Colonic mucosa (tissue), 4 donors: ENCODE measurements at places on chromosomes 5 and 9. TPM values are rescaled to one million over a fixed set of nuclear protein-coding genes. Genes with fewer than 3 reads are reported as not detected.

LHX3 gene
- total RNA-seq = not detected

PCDHGA2 gene
- total RNA-seq = 0.50 TPM

IFNK gene
- not detected for total RNA-seq

KLHL3 gene
- 6.3 TPM for total RNA-seq

PDE6A gene
- total RNA-seq = 2.7 TPM

NUTM2G gene
- total RNA-seq = not detected

WWC1 gene
- total RNA-seq = 15.3 TPM

AQP7 gene
- 12.5 TPM for total RNA-seq

ST8SIA4 gene
- total RNA-seq = 2.6 TPM

NR2F1 gene
- total RNA-seq = 2.7 TPM

SLC6A3 gene
- total RNA-seq = not detected
